ENCODE measurements at places on chromosomes 3 and 15.
A peak's percentile ranks its signal among the peaks of the same experiment; 100 is the strongest.

- DNase-seq, result peak; percentile 61
These were observed 278.3 kb downstream of the FGF12 start for GRCh38 chr3:192449036-192449435.

DNA sequence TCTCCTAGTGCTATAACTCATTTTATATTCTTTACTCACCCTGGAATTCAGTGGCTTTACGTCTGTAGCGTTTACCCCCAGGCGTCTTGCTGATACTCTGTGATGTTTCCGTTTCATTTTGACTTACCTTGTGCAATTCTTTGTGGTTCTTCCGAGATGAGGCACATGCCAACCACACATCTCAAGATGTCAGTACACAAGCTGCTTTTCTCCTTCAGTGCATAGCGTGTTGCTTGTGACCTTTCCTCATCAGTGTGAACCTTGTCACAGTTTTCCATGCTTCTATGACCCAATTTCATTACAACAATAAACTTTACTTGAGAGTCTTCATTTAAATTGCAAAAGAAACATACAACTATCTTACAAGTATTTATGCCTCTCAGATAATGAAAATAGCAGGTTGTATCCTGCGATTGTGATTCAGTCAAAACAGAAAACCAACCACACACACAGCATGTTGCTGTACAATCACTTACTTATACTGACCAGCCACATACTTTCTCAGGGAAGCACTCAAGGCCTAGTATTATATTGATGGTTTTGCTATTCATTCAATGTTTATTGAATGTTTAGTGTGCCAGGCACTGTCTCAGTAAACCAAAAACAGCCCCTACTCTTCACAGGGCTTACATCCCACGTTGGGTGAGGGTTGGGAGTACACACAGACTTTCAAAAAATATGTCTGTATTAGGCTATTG is 4.6 kb upstream of the TBL1XR1 start:
- DNase-seq, result no peak

GRCh38 chr3:10320320-10320677 is 613 bp downstream of the SEC13 start:
- no peak for DNase-seq

DNA sequence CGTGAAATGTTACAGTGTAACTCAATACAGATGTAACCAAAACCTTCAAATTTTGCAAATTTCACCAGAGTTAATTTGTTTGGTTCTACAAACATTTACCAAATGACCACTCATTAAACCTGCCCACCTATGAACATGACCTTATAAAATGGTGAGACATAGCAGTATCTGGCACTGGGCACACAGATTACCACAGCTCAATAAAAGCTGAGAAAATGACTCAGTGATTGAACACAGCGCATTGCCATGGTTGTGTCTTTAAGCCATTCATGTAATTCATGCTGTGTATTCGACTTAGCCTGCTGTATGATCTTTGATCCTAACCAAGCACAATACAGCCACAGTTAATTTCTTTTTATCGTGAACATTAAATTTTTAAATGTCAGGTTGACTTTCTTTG is 11.3 kb downstream of the PPARG start:
- no peak for DNase-seq

Data from COR-L47 (cell line).